ENCODE measurements at places on chromosomes 5 and 9.

GRCh38 chr5:36777105-36777757 lies 99.3 kb upstream of the NIPBL start:
- DNase-seq, result peak; percentile 25

- DNase-seq, result no peak
Measured at GRCh38 chr5:91328743-91329142, 54.4 kb downstream of the ARRDC3 start.

GRCh38 chr9:78609450-78609849 lies 312.5 kb downstream of the PSAT1 start:
- DNase-seq, result no peak

- DNase-seq, result peak; percentile 17
Measured at GRCh38 chr5:172005708-172006320, 624 bp downstream of the FBXW11 start.

GRCh38 chr5:127871503-127872153 lies 168.4 kb downstream of the CCDC192 start:
- DNase-seq, result peak; percentile 83

- DNase-seq, result no peak
Measured at GRCh38 chr9:129875181-129875611, 39.9 kb downstream of the USP20 start.

- no peak for DNase-seq
Measured at GRCh38 chr5:33328818-33329217, 111.9 kb upstream of the TARS1 start.

GRCh38 chr5:168822745-168823281 lies 243.6 kb upstream of the PANK3 start:
- peak; percentile 63 for DNase-seq

DNA sequence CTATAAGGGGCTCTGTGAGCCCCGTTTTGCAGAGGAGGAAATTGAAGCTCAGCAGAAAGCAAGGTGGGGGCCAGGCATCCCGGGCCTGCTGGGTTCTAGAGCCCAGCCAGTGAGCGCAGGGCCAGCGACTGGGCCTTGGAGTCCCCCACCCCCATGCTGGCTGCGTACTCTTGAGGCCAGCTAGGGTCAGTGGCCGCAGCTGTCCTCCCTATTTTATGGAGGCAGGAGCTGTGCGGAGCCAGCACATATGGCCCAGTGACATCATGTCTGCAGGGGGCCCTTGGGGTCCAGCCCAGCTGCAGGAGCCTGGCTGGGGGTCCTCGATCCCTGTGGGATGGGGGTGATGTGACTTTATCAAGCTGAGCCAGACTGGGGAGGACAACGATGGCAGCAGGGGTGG lies 71.3 kb downstream of the HMCN2 start:
- no peak for DNase-seq

- no peak for DNase-seq
Measured at GRCh38 chr5:160357861-160358411, 12.5 kb downstream of the C1QTNF2 start.

- DNase-seq, result peak; percentile 86
Measured at GRCh38 chr5:147391781-147392180, 118.1 kb downstream of the DPYSL3 start.

GRCh38 chr5:90201923-90202322 lies 207.6 kb downstream of the CETN3 start:
- DNase-seq, result peak; percentile 94

DNA sequence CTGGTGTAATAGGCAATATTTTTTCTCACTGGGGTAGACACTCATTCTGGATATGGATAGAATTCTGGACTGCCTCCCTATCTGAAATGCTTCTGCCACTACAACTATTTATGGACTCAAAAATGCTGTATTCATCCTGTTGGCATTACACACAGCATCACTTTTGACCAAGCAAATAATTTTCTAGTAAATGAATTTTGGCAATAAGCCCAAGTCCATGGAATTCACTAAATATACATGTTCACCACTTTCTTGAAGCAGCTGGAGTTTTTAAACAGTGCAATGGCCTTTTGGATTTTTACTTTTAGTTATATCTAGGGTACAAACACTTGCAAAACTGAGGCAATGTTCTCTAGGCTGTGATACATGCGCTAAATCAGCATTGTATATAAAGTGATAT lies 724.9 kb upstream of the EDIL3 start:
- DNase-seq, result no peak

DNA sequence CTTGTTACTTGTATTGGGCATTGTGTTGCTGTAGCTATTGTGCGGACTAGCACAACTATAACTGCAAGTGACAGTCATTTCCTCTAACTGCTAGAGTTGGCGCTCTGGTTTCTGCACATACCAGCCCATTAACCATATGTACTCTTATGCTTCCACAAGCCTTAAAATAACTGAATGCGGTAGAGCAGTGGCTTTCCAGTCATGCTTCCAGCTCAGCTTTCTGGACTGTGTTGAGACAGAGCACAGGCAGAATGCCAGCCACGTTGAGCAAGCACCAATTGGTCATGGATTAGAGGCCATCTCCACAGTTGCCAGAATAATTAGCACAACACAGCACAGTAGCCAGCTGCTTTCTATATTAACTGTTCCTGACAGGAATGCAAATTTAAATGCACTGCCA lies 12.2 kb downstream of the INVS start:
- peak; percentile 95 for DNase-seq

- no peak for DNase-seq
Measured at GRCh38 chr9:94650949-94651348, 11.6 kb upstream of the FBP1 start.

GRCh38 chr9:130183133-130183762 lies 11.0 kb downstream of the NCS1 start:
- DNase-seq, result no peak

- DNase-seq, result no peak
Measured at GRCh38 chr9:7341571-7341970, 458.0 kb downstream of the DMAC1 start.

GRCh38 chr5:95424526-95424925 lies 33.4 kb downstream of the FAM81B start:
- no peak for DNase-seq
